Subcutaneous preadipocyte (primary cell): ENCODE measurements at places on chromosomes 1 and 21. TPM values are rescaled to one million over a fixed set of nuclear protein-coding genes. Genes with fewer than 3 reads are reported as not detected.

The S100A6 gene
- 1,114 and 1,653 TPM in 2 replicates for total RNA-seq

The C1orf116 gene
- under 0.01 TPM in 1 of 2 replicates, not detected in the other for total RNA-seq

The ACTA1 gene
- total RNA-seq: under 0.01 TPM in 1 of 2 replicates, not detected in the other

The INSRR gene
- not detected in 2 replicates for total RNA-seq

The FCRLA gene
- total RNA-seq: 1.6 and 1.8 TPM in 2 replicates

The GBP1 gene
- 13.9 and 14.0 TPM in 2 replicates for total RNA-seq

The SLC30A2 gene
- not detected in 2 replicates for total RNA-seq
